ENCODE measurements at places on chromosomes 5 and 9. TPM values are rescaled to one million over a fixed set of nuclear protein-coding genes. Genes with fewer than 3 reads are reported as not detected.

The PDE6A gene
- total RNA-seq = not detected

The TMEM232 gene
- total RNA-seq = 1.5 TPM

The ZNF782 gene
- 6.5 TPM for total RNA-seq

The SPATA31A3 gene
- not detected for total RNA-seq

The CYSRT1 gene
- not detected for total RNA-seq

The GABRA6 gene
- not detected for total RNA-seq

The GPR150 gene
- 0.30 TPM for total RNA-seq

The TAS2R1 gene
- not detected for total RNA-seq

The ZNF367 gene
- 6.7 TPM for total RNA-seq

The OR2S2 gene
- not detected for total RNA-seq

The PCDHGC3 gene
- 7.8 TPM for total RNA-seq

The ACTBL2 gene
- total RNA-seq = under 0.01 TPM

The ARSI gene
- total RNA-seq = under 0.01 TPM

The ANKRD34B gene
- total RNA-seq = not detected

The EPB41L4B gene
- total RNA-seq = 0.30 TPM

The GPBP1 gene
- 53.6 TPM for total RNA-seq

The RGS7BP gene
- total RNA-seq = 0.32 TPM

The ANKRA2 gene
- total RNA-seq = 11.9 TPM

The STK32A gene
- total RNA-seq = not detected

The NR5A1 gene
- not detected for total RNA-seq

The NUDT12 gene
- 1.3 TPM for total RNA-seq

The PCDHGA8 gene
- total RNA-seq = 0.97 TPM

The IFNA21 gene
- total RNA-seq = not detected

The PRKAA1 gene
- 90.0 TPM for total RNA-seq

The TERT gene
- not detected for total RNA-seq

The OBP2B gene
- total RNA-seq = not detected

The TAF9 gene
- total RNA-seq = 127 TPM

The TMEM38B gene
- total RNA-seq = 6.5 TPM

The PCDHGA4 gene
- 1.7 TPM for total RNA-seq

The TRIM36 gene
- total RNA-seq = not detected

The FOXD4L5 gene
- not detected for total RNA-seq

The PCDHA9 gene
- total RNA-seq = under 0.01 TPM

The PKD2L2 gene
- not detected for total RNA-seq

The KCNIP1 gene
- total RNA-seq = not detected

The SLC6A18 gene
- not detected for total RNA-seq
